ENCODE measurements at places on chromosomes 12 and 14. TPM values are rescaled to one million over a fixed set of nuclear protein-coding genes. Genes with fewer than 3 reads are reported as not detected.

KRT6B gene
- total RNA-seq: not detected

KLRF2 gene
- not detected for total RNA-seq

NOVA1 gene
- 5.1 TPM for total RNA-seq

NEUROD4 gene
- not detected for total RNA-seq
